ENCODE measurements at places on chromosomes 6 and 20. TPM values are rescaled to one million over a fixed set of nuclear protein-coding genes. Genes with fewer than 3 reads are reported as not detected.

DNA sequence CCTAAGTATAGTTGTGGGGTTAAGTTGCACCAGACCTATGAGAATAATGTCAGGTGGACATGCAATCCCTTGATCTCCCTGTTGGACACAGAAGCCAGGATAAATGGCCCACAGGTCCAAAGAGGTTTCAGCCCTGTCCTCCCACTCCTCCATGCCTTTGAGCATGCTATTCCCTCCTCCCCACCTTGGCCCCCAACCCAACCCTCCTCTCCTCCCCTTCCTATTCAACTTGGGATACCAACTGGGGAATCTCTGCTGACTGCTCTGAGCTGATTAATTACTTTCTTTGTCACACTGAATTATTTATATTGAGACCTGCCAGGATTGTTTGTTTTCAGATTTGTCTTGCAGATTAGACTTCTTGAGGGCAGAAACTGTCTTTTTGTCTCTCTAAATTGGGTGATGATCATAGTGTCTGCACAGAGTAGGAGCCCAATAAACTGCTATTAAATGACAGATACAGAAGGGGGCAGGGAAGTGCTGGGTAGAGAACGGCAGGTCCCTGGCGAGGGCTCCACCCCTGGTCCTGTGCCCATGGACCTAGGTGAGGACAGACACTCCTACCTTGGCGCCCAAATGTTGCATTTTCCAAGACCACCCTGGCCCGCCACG, 120.9 kb downstream of the UNC5CL start:
- no peak for DNase-seq

- DNase-seq = no peak
Measured at GRCh38 chr6:157427969-157428368, 47.0 kb downstream of the ZDHHC14 start.

DNA sequence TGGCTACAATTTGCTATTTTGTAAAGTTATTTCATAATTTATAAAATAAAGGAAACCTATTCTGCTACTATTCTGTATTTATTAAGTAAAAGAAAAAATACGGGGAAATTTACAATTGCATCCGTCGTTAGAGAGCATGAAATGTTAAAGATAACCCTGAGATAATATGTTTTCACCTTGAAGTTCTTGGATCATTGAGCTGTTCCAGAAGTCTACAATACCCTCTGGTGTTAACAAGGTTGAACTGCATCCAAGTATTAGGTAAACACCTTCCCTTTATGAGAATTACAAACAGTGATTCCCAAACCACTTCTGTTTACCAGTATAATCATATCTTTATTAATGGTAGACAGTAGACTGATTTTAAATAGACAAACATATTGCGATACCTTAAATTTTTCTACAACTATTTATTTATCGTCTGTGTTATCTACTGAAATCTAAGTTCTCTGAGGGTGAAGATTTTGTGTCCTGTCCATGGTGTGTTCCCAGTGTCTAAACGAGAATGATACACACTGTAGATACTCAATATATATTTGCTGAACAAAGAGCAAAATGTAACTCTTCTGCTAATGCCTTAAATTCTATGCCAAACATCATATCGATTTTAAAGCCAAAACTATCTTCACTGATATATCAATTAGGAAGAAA, 28.2 kb downstream of the TBC1D32 start:
- no peak for DNase-seq

GRCh38 chr20:63087236-63087871, 80.6 kb upstream of the BHLHE23 start:
- DNase-seq = no peak

- DNase-seq = no peak
Measured at GRCh38 chr20:25297141-25297905, 49.4 kb downstream of the PYGB start.

DNA sequence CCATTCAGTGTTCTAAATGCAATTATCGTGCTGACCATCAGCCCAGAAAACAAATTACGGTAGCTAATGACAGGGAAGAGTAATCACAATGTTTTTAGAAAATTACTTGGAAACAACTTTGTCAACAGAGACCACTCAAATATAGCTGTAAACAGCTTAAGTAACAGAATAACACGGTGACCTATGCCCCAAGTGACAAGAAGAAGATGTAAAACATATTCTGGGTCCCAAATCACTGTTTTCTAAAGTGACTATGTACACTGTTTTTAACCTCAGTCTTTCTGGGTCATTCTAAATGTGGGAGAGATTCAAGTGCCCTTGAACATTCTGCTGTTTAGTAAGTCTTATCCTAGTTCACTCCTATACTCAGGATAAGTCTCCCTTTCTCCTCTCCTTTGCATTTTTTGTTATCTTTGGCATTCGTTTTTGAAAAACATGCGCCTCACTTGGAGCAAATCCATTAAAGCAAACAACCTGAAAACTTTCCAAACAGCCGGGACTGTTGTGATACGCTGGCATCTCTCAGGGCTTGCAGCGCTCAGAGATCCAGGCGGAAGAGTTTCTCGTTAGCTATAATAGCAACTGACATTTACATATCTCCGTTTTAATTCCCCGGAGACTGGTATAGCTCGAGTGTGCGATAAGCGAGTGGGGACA, 114.5 kb upstream of the SOX4 start:
- DNase-seq = no peak

DNA sequence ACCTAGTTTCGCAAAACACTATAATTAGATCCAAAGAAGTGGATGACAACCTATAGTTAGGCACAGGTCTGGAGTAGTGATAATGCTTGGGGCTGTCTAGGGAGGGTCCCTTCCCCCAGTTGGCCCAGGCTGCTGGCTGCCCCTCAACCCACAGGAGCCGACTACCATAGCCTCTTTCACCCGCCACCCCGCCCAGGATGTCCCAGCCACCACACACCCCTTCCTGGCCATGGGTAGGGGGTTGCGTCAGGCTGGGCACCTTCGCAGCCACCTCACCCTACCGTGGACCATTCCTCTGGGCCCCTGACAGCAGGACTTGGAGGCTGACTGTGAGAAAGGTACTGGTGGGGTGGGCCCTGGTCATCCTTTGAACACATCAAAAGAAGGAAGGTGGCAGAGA, 8.5 kb downstream of the TFEB start:
- DNase-seq = no peak

DNA sequence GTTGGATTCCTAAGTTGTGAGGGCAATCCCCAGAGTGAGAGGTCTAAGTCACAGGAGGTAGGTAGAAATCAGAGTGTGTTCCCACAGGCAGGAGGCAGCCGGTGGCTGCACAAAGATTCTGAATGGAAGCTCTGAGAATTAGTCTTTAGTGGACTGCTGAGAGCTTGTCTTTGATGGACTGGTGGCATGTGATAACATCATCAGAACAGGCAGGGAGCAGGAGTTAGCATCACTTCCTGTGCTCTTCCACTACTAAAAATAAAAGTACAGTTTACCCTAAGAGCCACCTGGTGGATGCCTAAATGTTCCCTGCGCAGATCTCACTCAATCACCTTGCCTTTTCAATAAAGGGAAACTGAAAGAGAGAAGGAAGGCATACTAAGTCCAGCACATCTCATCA, 294.6 kb upstream of the POU3F2 start:
- no peak for DNase-seq

- DNase-seq = no peak
Measured at GRCh38 chr20:63337786-63338420, 23.2 kb downstream of the CHRNA4 start.

GRCh38 chr20:10594296-10594868, 79.4 kb downstream of the JAG1 start:
- no peak for DNase-seq

DNA sequence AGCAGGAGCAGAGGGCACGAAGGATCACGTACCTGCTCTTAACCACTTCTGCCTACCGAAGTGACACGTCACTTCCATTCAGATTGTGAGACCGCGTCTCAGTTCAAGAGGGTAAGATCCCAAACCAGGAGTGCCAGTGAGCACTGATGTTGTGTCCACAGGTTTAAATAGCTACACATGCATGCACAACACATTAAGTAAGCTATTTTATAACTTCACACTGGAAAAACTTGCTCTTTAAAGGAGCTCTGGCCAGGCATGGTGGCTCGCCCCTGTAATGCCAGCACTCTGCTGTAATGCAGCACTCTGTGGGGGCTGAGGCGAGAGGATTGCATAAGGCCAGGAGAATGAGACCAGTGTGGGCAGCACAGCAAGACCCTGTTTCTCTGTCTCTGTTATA, 21.1 kb downstream of the ABHD12 start:
- DNase-seq = no peak

Gene SRMS
- not detected for total RNA-seq

Gene LRP11
- total RNA-seq = 3.6 TPM

Gene MRPS10
- 37.4 TPM for total RNA-seq

Gene GSTA2
- total RNA-seq = not detected

Data from activated naive CD4-positive, alpha-beta T cell treated with anti-CD3 and anti-CD28 coated beads, Interleukin-2, amount 50 U/mL, for 72 hours (primary cell).